ENCODE measurements at places on chromosomes 5 and 9.

DNA sequence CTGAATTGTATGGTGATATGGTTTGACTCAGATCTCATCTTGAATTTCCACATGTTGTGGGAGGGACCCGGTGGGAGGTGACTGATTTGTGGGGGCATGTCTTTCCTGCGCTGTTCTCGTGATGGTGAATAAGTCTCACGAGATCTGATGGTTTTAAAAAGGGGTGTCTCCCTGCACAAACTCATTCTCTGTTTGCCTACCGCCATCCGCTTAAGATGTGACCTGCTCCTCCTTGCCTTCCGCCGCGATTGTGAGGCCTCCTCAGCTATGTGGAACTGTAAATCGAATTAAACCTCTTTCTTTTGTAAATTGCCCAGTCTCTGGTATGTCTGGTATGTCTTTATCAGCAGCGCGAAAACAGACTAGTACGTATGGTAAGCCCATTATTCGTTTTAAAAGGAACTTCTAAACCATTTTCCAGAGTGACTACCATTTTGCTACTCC is 48.7 kb downstream of the SLC36A1 start:
- DNase-seq = no peak

DNA sequence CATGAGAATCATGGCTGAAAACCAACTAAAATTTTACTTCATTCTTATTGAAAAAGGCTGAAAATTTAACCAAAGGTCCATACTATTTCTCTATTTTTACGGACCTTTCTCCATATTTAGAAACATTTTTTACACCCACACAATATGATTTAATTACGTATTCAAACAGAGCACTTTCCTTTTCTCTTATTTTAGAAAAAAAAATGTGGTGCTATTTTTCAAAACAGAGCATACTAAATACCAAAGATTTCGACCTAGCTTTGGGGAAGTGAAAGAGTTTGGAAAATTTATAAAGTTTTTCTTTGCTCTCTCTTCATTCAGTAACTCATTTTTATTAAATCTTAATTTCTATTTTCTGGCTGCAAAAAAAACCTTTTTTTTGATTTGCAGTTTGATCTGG is 38.1 kb downstream of the RNF145 start:
- no peak for DNase-seq

DNA sequence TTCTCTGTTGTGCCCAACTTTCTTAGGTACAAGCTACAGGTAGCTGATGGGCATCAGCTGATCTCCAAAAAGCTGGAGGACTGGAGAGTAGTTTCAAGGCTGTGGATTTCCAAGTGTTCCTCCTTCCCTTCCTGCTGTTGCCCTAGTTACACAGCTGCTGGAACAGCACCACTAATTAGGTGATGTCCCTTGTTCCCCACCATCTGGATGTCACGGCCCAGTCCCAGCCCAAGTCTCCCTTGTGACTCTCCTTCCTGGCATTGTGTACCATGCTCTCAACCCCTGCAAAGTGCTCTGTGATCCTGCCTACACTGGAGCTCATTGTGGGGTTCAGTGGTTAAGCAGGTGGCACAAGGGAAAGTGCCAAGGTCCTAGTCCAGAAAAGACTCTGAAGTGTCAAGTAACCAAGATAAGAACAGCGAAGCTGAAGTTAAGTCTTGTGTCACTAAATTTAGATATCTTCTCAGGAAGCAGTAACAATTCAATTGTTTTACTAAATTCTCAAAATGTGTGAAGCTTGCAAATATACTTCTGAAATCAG is 604.5 kb downstream of the ISL1 start:
- no peak for DNase-seq

- DNase-seq = no peak
Measured at GRCh38 chr5:17037751-17038150, 101.7 kb upstream of the MYO10 start.

DNA sequence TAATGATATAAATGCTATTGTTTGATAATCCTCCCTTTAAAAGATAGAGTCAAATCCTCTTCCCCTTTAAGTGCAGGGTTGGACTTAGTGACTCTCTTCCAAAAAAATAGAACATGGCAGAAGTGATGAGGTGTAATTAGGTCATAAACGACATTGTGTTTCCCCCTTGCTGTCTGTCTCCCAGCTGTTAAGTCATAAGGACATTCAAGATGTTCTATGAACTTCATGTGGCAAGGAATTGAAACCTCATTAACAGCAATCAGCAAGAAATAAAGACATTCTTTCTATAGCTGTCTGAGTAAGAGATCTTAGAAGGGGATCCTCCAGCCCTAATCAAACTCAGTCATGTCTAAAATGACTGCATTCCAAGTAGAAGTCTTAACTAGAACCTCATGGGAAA is 3.3 kb upstream of the SLC25A46 start:
- DNase-seq = no peak

- DNase-seq = no peak
Measured at GRCh38 chr5:65768723-65769346, 46.8 kb downstream of the NLN start.

GRCh38 chr5:97624886-97625285 is 441.8 kb upstream of the RIOK2 start:
- DNase-seq = no peak

- DNase-seq = no peak
Measured at GRCh38 chr5:61595426-61595825, 263.4 kb downstream of the ZSWIM6 start.

DNA sequence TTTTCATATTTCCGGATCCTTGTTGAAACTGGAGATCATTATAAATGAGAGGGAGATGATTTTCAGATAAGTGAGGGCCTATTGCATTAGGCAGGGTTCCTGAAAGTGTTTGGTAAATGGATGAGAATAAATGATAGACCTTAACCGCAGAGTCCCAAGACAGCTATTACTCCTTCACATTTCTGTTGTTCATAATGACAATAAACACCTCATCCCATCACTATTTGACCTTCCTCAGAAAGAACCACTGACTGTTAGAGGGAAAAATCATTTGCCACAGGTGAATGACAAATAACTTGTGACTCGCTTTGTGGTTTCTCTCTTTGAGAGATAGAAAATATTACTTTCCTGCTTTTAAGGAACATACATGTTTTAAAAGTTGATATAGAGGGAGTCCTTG is 47.3 kb upstream of the TRMT10B start:
- no peak for DNase-seq

DNA sequence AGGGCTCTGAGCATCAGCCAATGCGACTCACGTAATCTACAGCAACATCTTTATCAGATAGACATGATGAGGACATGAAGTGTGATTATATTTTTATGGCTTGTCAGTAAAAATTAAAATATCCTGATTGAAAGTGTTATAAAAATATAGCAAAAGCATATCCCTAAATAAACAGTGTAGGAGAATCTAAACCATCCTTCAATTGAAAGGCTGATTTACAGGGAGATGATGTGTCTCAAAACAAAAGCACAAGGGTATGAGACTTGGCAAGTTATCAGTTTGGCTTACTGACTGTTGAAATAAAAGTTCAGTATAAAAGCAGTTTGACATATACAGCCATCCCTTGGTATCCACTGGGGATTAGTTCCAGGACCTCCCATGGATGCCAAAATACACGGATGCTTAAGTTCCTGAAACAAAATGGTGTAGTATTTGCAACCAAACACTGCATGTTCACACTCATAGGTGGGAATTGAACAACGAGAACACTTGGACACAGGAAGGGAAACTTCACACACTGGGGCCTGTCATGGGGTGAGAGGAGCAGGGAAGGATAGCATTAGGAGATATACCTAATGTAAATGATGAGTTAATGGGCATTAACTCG is 149.9 kb upstream of the MAP1B start:
- DNase-seq = no peak

GRCh38 chr5:122169350-122170103 is 40.2 kb downstream of the ZNF474 start:
- DNase-seq = no peak

- DNase-seq = no peak
Measured at GRCh38 chr5:8953016-8953415, 592.9 kb downstream of the SEMA5A start.

- no peak for DNase-seq
Measured at GRCh38 chr9:90881648-90882047, 80.0 kb downstream of the SYK start.

DNA sequence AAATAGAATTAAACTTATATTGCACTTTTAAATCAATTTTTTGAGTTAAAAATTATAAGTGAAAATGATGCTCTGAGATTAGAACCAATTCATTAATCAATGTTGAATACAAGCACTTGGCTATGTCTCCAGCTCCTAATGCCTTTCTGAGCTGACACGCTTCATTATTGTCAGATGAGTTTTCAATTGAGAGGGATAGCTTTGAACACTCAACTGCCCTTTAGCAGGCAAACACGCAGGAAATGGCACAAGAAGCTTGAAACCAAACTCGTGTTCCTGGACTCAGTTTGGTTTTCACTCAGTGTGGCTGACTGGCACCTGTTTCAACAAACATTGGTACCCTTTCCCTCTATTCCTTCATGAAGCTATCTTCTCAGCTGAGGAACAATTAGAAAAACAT is 109.8 kb downstream of the MCTP1 start:
- DNase-seq = no peak

GRCh38 chr9:14480526-14480925 is 166.6 kb upstream of the NFIB start:
- DNase-seq = no peak

DNA sequence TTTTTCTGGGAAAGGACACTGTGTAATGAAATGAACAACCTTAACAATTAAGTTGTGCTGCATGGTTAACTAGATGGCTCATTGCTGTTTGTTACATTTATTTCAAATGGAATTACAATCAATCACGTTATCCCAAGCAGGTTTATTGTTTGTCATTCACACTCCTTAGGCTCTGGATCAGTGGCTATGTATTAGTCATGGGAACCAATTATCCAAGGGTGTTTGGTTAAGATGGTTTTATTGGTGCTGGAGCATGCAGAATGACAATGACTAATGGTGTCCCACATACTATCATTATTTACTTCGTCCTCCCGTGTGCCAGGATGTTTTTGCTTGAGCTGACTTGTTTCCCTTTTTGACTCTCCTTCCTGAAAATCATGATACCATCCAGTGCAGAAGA is 10.6 kb upstream of the TRPC7 start:
- no peak for DNase-seq

GRCh38 chr5:167664222-167664804 is 627.1 kb upstream of the WWC1 start:
- no peak for DNase-seq

GRCh38 chr5:34831303-34831702 is 7.7 kb upstream of the TTC23L start:
- DNase-seq = no peak

GRCh38 chr5:176501333-176501732 is 35.9 kb downstream of the RNF44 start:
- no peak for DNase-seq

GRCh38 chr5:147512659-147513379 is 3.0 kb upstream of the DPYSL3 start:
- no peak for DNase-seq

DNA sequence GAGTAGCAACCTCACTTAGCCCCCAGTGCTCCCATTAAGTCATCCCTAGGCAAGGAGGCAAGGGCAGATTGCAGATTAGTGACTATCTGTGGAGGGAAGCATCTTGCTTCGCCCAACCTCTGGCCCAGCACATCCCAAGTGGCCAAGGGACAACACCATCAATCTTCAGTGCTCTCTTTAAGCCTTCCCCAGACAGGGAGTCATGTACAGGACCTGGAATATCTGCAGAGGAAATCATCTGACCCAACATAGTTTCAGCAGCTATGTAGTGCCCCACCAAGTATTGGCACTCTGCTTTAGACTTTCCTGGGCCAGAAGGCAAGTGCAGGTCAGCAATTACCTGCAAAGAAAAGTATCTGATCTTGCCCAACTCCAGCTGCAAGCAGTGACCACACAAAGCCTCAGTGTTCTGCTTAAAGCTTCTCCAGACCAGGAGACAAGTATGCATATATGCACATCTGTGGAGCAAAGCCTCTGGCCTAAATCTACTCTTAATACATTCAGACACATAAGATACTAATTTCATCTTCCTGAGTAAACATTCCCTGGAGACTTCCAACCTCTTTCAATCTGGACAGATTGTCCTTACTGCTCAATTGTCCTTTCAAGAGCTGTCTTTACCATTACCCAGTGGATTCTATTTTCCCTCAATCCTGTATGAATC is 224.8 kb upstream of the VLDLR start:
- DNase-seq = no peak

DNA sequence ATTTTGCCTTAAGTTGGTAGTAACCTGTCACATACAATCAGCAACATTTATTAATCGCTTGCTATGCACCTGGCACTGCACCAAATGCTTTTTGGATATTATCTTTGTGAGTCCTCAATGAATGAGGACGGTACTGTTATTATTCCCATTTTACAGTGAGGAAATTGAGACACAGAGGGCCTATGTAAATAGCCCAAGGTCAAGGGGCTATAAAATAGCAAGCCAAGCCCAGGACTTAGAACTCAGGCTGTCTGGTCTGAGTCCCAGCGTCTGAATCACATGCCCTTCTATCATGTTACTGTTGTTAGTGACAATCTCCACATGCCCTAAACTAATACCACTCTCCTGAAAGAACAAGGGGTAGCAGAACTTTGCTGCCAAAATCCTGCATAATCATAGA is 60.0 kb downstream of the ERAP1 start:
- DNase-seq = no peak

DNA sequence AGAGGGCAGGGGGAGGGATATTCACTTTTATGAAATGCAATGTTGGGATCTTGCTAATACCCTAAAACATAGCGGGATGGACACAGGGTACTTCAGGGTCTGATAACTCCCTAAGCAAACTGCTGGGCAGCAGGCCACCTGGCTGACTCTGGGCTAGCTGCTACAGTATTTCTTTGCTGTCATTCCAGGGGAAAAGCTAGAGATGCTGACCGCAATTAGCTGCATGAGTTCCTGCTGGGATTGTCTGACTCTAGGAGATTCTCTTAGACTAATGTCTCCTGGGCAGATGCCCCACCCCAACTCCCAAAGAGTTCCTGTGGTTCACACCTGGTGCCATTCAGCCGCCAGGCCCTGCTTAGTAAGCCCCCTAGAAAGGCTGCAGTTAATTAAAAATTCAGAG is 69.9 kb downstream of the PSAT1 start:
- DNase-seq = no peak

- no peak for DNase-seq
Measured at GRCh38 chr9:88233091-88233490, 94.8 kb upstream of the SPATA31C2 start.

GRCh38 chr9:14396171-14396570 is 82.2 kb upstream of the NFIB start:
- DNase-seq = no peak

DNA sequence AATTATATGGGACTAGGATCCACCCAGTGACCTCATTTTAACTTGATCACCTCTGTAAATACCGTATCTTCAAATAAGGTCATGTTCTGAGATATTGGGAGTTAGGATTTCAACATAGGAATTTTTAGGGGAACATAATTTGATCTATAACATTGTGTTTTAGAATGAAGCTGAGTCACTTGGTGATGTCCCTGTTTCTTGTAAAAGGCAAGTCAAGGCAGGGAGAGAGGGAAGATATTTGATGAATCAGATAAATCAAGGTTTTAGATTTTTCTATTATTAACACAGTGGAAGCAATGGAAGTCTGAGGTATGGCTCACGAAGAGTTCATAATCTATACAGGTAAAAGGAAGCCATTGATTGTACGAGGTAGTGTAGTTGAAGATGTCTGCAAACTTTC is 11.8 kb upstream of the GPR151 start:
- no peak for DNase-seq

Measured in HS-27A (cell line).